ENCODE measurements at places on chromosomes 1 and 21.

GRCh38 chr1:18927082-18927653 is 24.8 kb upstream of the ALDH4A1 start:
- no peak for DNase-seq

DNA sequence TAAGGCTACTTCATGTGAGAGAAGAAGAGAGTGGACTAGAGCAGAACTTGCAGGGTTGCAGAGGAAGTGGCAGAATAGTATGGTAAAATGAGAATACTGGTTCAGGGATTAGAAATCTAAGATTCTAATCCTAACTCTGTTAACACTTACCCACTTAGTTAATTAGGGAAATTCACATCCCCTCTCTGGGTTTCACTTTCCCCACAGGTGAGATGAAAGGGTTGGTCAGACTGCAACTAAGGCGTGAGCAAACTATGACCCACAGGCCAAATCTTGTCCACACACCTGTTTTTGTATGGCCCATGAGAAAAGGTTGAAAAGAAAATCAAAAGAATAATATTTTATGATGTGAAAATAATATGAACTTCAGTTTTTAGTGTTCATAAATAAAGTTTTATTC is 117.5 kb downstream of the MACF1 start:
- no peak for DNase-seq

- peak; percentile 89 for DNase-seq
These were observed 414.0 kb downstream of the PRDM2 start for GRCh38 chr1:14113841-14114567.

DNA sequence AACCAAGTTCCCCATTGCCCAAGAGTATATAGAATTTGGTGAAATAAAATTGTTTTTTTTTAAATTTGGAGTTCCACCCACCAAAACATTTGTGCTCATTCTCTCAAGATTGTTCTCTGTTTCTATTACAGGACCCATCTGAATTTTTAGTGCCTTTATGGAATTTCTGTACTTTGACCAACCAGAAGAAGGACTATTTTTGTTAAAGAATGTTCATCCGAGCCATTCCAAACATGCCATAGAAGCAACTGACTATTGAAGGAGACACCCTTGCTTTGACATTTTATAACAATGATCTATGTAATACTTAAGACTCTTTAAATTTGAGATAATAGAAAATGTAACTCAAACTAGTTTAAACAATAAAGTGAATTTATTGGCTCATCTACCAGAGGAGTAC is 655.7 kb upstream of the ADAMTS5 start:
- DNase-seq, result no peak

- no peak for DNase-seq
These were observed 259.3 kb upstream of the CACYBP start for GRCh38 chr1:174740249-174740968.

DNA sequence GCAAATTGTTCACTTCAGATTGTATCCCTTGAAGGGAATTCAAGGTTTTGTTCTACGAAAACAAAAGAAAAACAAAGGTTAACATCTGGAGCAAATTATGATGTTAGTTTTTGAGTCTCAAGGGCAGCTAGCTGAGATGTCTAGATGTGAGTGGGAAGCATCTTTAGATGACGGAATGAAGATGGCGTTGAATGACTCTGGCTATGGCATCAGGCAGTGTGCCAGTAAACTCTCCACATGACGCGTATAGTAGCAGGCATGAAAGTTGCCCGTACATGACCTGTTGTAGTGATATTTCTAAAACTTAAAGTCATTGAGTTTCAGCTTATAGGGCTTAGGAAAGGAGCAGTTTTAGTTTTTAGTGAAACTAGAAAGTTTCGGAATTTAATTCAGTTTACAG is 12.3 kb upstream of the SDC3 start:
- DNase-seq, result no peak

DNA sequence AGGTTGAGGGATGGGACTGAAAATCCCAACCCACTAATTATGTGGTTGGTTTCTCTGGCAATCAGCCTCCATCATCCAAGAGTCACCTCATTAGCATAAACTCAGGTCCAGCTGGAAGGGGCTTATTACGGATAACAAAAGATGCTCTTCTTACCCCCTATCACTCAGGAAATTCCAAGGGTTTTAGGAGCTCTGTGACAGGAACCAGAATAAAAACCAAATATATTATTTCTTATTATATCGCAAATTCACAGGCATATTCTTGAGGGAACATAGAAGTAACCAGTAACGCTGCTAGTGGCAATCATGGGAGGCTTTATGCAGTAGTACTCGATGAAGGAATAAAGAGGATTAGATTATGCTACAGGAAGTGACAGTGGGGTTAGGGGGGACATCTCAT is 59.7 kb downstream of the ATF6 start:
- no peak for DNase-seq

DNA sequence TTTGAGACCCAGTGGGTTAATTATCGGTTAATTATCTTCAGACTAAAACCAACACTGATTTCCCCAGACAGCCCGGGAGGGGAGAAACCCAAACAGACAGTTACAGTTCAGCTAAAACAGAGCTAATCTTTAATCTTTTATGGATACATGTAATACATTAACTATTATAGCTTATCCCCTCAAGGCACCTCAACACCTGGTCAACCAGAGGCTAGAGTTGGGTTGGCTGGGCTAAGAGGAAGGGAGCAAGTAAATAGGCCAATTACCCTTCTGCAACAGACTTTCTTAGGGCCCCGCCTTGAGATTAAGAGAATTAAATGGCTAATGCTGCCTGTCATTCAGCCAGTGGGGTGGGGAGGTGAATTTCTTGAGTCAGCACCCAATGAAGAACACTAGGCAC is 6.6 kb upstream of the MED18 start:
- peak; percentile 42 for DNase-seq

- no peak for DNase-seq
These were observed 94.1 kb downstream of the ADARB1 start for GRCh38 chr21:45168522-45168921.

GRCh38 chr1:212667223-212668139 is 32.2 kb downstream of the BATF3 start:
- peak; percentile 77 for DNase-seq

DNA sequence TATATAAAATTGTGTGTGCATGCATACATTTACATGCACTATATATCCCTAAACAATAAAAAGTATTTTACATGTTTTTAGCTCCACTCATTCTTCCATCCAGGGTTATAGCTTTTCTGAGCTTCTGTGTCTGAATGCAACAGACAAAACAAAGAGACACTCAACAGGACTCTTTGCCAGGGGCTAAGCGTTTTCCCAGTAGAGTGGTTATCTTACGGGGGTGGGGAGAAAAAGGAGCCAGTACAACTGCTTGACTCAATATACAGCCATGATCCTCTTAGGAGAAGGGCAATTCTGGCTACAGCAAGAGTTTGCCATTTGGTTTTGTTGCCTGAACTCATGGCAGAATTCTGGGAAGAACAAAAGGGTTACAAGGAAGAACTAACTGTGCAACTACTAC is 14.6 kb upstream of the PPP2R5A start:
- no peak for DNase-seq

- no peak for DNase-seq
These were observed 343.8 kb downstream of the KCNH1 start for GRCh38 chr1:210790196-210790595.

- no peak for DNase-seq
These were observed 7.6 kb downstream of the LRRC8B start for GRCh38 chr1:89532228-89532627.

DNA sequence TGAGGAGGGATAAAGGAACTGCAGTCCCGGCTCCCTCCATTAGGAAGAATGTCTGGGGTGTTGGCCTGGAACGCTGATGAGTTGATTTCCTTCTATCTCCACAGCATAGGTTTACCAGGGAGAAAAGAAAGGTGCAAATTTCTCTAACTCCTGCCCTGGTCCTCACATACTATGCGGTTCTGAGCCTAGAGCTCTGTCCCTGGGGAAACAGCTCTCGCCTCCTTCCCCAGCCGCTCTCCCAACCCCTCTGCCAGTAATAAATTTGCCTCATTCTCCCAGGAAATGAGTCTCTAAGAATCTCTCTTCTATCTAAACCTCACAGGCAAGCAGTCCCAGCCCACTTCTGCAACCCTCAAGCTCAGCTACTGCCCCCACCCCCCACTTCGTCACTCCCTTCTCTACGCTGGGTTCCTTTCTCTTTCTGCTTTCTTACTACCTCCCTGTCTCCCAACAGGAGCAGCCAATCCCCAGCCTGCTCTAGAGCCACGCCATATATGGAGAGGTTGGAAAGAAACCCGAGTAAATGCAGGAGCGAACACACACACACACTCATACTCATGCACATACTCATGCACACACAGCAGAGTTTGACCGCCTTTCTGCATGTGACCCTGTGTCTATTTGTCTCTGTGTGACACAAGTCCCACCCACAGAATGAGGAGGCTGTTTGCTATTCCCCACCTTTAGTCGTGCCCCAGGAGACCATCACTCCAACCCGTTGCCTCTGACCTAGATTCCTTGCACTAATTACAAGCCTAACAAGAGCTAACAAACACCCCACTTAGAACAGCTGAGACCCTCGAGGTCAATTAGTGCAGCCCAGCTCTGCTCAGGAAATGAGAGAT is 13.4 kb downstream of the PLEKHO1 start:
- no peak for DNase-seq

- DNase-seq, result no peak
These were observed 1588.9 kb downstream of the KCNT2 start for GRCh38 chr1:195019385-195019784.

DNA sequence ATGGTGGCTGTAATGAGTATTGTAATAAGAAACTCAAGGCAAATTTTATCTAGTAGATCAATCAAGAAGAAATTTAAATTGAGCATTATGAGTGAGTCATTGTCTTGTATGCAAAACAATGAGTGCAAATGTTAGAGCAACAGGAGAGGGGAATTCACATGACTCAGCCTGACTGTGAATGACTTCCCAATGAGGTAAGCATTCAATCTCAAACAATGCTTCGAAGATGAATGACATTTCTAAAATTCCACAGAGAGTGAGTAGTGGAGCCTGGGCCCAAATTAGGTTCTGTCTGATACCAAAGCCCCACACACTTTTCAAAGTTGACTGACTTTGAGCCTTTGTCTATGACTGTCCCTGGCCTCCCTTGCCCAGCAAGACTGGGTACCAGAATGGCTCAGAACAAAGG is 738.0 kb downstream of the PTPRU start:
- DNase-seq, result peak; percentile 17

DNA sequence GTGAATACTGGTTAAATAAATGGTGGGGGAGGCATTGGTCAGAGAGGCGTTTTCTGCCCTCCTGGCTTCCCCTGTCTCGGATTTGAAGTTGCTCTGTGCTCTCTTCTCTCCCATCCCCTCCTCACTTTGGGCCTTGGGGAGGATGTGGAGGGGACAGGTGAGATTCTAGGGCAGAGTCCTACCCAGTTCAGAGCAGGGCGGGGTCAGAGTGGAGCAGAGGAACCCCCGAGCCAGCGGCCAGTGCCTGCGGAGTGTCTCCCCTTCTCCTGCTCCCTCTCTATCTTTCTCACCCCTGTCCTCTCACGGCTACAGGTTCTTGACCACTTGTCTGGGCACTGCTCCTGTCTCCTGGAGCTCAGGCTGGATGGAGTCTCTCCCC is 8.1 kb downstream of the KNCN start:
- DNase-seq, result no peak

DNA sequence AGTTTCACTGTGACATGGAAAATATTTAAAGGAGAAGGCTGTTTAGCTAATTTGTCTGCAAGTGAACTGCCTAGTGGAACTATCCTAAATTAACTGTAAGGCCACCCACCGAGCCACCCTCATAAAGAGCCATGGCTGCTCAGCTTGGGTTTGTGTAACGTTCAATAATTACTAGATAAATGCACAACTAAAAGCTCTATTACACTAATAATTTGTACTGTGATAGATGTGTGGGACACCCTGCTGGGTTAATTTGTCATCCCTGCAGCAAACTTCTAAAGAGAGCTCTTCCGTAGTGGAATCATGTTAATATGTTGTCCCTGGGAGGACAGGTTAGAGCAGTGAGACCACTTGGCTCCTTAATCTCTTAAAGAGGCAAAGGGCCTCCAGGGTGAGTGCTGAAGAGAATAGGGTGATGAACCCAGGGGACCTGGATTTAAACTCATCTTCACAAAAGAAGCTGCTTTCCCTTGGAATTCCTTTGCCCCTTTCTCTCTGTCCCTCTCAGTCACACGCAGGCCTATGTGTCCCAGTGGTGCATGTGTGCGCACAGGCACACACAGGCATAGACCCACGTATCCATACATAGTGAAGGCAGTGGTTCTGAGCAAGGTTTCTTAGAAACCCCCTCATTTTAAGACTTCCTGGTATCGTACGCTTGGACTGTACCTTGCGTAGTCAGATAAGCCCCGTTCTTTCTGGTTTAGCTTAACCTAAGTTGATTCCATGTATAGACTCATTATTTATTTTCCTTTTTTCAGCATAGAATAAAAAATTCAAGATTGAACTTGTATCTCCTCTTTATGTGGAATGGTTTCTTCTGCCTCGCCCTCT is 310.3 kb downstream of the NFIA start:
- DNase-seq, result no peak

DNA sequence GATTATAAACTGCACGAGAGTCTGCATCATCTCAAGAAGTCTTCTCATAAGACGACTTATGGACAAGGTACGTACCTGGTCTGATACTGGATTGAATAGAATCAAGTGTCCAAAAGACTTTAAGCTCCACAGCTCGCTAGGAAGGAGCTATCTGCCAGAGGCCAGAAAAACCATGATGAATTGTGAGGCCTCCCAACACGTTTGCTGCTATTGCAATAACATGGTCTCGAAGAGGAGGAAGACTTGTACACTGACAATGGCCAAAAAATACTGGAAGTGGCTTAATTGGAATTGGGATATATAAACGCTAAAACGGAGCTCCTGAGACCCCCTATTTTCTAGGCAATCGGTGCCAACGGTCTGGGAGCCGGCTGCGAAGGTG is 534 bp downstream of the DNAJC28 start:
- no peak for DNase-seq

DNA sequence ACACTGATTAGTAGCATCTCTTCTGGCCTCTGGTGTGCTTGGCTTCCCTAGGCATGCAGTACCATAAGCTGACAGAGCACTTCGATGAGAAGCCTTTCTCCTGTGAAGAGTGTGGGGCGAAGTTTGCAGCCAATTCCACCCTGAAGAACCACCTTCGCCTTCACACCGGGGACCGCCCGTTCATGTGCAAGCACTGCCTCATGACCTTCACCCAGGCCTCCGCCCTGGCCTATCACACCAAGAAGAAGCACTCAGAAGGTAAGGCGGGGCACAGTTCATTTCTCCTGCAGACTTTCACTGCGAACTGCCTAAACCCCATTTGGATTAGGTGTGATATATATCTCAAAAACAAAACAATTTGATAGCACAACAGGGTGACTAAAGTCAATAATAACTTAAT is 50.4 kb upstream of the EPHA8 start:
- DNase-seq, result no peak

DNA sequence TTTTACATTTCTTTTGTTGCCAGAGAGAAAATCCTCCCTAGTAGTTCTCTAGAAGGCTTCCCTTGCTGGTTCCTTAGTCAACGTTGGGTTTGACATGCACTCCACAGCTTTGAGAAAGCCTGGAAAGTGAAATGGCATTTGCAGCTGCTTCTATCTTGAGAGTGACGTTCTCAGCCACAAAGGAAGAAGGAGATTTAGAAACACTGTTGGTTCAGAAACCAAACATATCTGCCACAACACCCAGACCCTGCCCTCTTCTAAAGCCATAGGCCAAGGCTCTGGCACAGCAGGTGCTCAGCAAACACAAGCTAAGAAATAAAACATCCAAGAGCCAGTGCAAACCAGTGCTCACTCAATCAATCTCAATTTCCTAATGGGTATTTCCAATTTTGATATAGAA is 121.4 kb downstream of the CCDC185 start:
- DNase-seq, result no peak

GRCh38 chr1:165352442-165353293 is 3.8 kb downstream of the LMX1A start:
- no peak for DNase-seq

Data from Karpas-422 (cell line).